ENCODE measurements at places on chromosomes 13 and 19.

DNA sequence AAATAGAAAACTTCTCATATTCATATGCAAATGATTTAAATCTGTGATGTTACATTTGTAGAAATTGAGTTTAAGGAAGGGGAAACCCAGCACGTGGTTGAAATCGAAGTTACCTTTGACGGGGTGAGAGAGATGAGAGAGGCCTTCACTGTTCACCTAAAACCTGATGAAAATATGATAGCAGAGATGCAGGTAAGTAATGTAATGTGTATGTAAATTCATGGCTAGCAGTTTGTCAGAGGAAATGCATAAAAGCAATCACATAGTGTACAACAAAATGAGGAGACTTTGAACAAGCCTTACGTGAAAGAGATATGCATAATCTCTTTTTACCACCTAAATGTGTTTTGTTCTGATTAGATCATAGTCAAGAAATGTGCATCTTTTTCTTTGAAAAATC lies 134.6 kb downstream of the STOML3 start:
- no peak for DNase-seq

- no peak for DNase-seq
Observed at GRCh38 chr13:77698201-77699058, 943 bp downstream of the SLAIN1 start.

GRCh38 chr19:5890099-5890498 lies 13.5 kb downstream of the NDUFA11 start:
- no peak for DNase-seq

GRCh38 chr13:111909971-111910671 lies 156.8 kb upstream of the SOX1 start:
- DNase-seq, result no peak

GRCh38 chr13:76707360-76707759 lies 178.8 kb downstream of the KCTD12 start:
- no peak for DNase-seq
